ENCODE measurements at places on chromosomes 5 and 9.

DNA sequence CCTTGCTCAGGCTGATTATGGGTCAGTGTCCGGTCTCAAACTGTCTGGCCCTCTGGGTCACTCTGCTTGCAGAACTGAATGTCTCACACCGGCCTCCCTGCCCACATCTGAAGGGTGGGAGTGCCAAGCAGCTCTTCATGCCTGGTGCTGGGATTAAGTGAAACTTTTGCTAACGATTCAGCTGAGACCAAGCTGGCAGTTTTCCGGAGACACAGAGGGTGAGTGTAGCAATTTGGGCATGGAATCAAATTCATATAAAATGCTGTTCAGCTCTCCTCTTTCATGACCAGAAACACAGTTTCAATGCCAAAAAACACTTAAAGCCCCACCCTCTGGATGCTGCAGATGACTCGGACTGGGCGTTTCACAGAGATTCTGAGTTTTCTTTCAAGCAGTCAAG is 207.5 kb downstream of the NXNL2 start:
- DNase-seq, result no peak

DNA sequence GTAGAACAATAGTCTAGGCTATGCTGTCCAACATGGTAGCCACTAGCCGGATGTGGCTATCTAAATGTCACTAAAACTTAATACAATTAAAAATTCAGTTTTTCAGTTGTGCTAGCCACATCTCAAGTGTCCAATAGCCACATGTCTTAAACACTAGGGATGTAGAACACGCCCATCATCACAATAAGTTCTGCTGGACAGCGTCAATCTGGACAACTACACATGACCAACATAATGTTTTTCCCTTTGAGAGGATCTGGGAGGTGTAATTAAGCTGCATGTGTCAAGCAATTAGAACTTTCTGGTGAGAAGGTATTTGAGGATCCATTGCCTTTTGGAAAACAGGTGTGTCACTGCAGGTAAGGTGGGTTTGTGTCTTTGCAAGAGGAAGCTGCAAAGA is 424.6 kb upstream of the WWC1 start:
- no peak for DNase-seq

DNA sequence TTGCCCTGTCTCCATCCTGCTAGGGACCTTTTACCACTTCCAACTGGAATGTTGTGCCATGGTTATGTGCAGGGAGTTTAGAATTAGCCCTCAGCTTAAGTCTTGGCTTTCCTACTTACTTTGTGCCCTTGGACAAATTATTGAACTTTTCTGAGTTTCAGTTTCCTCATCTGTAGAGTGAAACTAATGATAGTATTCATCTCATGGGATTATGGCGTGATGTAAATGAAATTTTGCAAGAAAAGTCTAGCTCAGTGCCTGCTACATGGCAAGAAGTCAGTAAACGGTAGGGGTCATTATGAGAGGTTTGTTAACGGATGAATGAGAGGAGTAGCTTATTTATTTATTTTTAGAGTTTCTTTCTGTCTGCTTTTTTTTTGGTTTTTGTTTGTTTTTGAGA is 1.8 kb downstream of the MVB12B start:
- no peak for DNase-seq

GRCh38 chr9:68669218-68669617 is 35.8 kb upstream of the PIP5K1B start:
- no peak for DNase-seq

GRCh38 chr9:5688109-5688508 is 59.2 kb downstream of the RIC1 start:
- DNase-seq, result no peak

DNA sequence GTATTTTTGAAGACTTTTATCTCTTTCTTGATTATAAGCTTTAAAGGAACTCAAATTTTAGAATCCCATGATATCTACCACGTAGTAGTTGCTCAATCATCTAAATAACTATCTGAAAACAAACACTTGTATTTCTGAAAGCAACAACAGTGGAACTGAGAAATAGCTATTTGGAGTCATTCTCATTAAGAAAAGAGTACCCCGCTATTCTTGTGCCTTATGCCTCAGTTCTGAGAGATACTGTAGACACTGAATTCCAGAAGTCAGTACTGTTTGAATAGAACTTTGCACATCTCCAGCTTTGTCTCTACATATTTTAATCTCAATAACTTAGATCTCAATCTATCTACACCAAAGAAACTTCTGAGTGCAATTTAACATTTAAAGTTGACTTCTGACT is 11.4 kb downstream of the CHD1 start:
- DNase-seq, result no peak

- no peak for DNase-seq
These were observed 3.8 kb downstream of the TLE4 start for GRCh38 chr9:79575547-79575946.

- DNase-seq, result no peak
These were observed 188.8 kb downstream of the RFX3 start for GRCh38 chr9:3336951-3337350.

- no peak for DNase-seq
These were observed 273.5 kb upstream of the CCNG1 start for GRCh38 chr5:163163858-163164257.

- no peak for DNase-seq
These were observed 70.5 kb upstream of the SPTLC1 start for GRCh38 chr9:92185681-92186080.

- no peak for DNase-seq
These were observed 831 bp downstream of the IGFBPL1 start for GRCh38 chr9:38423273-38423972.

DNA sequence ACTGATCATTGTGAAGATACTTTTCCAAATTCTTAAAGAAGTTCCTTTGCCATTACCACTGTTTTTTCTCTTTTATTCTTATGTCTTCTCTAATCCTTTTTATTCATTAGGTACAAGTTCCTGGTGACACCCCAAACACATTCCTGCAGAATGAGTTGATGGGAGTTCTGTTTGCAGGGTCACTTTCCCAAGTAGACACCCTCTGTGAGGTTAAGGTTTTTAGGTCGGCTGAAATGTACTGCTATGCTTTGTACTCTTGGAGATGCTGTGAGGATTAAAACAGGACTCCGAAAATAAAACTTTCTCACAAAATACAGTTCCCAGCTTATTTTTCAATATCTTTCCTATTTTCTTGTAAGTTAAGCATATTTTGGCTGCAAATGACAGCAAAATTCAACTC is 143.3 kb upstream of the TLE4 start:
- no peak for DNase-seq

- DNase-seq, result no peak
These were observed 76.6 kb upstream of the ZNF169 start for GRCh38 chr9:94182532-94182931.

DNA sequence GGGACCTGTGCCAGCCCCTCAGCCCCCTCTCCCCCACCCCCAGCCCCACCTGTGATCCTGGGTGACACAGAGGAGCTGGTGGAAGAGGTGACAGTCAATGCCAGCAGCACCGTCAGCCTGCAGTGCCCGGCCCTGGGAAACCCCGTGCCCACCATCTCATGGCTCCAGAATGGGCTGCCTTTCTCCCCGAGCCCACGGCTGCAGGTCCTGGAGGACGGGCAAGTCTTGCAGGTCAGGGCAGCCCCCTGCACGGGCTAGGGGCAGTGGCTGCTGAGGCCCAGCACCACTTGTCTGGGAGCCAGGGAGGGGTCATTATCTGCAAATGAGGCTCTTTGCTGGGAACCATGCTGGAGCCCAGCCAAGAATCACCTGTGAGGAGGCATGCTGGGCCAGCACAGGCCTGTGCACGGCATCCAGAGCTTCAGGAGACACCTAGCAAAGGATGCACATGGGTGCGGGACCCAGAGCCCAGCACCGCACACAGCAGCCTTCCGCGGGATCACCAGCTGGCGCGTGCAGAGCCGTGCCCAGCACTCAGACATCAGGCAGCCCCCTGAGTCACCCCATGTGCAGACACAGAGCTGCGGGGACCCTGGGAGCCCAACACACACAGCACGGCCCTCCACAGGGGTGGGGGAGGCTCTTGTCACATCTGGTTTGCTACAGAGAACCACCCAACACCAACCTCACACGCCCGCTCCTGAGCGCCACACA is 62.0 kb upstream of the ASS1 start:
- DNase-seq, result no peak

All from NCI-H2081 treated with DMSO at 0.1 percent for 48 hours (cell line).